ENCODE measurements at places on chromosomes 3 and 15. TPM values are rescaled to one million over a fixed set of nuclear protein-coding genes. Genes with fewer than 3 reads are reported as not detected.
A peak's percentile ranks its signal among the peaks of the same experiment; 100 is the strongest.

DNA sequence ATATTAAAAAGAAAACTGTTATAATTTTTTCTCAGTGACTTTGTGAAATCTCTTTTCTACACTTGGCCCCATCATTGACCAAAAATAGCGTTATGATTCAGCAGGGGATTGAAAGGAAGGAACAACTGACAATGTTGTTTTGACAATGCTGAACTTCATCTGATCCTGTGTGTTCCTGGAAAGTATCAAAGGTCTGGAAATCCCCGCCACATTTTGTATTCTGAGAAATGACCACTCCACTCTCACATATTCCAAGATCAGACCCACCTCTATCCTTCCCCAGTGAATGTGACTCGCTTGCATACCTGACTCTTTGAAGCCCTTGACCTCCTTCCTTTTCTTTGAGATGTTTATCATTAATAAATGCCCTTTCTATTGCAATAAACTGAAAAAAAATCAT, 9.7 kb upstream of the RIOX2 start:
- no peak for DNase-seq

DNA sequence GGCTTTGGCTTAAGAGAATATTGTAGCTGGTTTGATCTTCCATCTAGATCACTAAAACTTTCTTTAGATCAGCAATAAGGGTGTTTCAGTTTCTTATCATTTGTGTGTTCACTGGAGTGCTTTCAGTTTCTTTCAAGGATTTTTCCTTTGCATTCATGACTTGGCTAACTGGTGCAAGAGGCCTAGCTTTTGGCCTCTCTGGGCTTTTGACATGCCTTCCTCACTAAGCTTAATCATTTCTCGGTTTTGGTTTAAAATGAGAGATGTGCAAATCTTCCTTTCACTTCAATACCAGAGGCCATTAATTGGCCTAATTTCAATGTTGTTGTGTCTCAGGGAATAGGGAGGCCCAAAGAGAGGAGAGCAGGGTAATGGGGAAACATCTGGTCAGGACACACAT, 30.3 kb upstream of the CCNB2 start:
- DNase-seq: no peak

GRCh38 chr3:8712045-8712907, 21.3 kb upstream of the CAV3 start:
- no peak for DNase-seq

DNA sequence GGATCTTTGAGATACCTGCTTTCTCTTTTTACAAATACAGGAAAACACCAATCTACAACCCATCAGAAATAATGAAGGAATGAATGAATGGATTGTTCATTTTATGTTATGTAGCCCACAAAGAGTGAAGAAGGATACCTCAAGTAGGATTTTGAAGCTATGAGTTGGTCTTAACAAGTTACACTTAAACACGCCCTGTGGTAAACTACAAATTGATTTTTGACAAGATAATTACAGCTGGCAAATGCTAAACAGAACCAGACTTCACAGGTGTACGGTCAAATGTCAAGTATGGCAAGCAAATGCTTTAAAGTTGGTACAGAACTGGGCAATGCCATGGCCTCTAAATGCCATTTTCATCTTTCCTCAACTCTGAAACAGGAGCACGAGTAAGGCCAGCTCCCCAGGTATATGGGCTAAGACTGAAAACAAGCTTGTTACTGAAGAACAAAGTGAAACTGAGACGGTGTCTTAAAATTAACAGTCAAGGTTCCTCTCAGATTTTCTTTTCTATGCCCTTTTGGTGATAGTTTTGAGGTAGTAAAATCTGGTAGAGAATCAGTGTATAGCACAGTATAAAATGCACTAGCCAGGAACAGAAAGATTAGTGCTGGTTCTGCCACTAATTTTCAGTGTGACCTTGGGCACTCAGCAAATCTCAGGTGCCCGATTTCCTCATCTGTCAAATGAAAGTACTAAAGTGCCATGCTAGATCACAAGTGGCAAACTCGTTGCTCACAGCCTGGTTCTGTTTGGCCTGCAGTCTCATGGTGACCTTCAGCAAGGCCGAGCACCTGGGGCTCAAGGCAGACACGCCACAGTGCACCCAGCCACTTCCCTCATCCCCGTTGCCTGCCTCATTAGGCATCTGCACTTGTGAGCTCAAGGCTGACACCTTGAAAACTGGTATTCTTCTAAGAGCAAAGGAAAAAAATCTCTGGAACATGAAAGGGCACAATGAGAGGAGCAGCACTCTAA, 9.5 kb downstream of the RUVBL1 start:
- no peak for DNase-seq

GRCh38 chr15:62647202-62647842, 395.2 kb upstream of the TPM1 start:
- peak; percentile 86 for DNase-seq

DNA sequence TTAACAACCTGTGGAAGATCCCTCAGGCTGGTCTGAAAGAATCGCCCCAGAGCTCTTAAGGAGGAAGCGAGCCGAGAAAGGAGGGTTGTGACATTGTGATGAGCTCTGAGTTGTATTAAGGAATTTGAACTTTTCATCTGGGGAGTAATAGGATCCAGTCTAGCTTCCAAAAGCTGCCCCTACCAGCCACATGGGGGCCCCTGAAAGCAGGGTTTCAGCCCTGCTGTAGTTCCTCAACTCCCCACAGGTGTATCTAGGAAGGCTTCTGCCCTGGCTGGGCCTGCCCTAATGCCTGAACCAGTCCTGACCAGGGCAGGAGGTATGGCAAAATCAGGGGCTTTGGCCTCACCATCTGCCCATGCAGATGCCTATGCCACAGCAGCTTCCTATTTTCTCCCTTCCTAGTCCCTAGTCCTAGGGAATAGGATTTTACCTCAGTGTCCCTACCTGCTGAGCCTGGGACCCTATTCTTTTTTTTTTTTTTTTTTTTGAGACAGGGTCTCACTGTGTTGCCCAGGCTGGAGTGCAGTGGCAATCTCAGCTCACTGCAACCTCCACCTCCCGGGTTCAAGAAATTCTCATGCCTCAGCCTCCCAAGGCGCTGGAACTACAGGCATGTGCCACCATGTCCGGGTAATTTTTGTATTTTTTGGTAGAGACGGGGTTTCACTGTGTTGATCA, 5.0 kb upstream of the AP3S2 start:
- peak; percentile 38 for DNase-seq

DNA sequence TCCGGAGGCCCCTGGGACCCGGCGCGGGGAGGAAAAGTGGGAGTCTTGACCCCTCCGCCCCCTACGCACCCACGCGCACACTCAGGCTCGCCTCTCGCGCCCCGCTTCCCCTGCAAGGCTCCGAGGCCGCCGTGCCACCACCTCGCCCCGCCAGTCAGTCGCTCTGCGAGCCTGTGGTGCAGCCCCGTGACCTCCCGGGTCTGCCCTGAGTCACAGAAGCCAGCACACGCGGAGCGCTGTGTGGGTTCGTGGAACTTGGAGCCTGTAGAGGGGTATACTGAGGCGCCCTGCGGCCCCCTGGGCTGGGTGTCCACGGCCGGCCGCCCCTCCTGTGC, 380 bp upstream of the ALS2CL start:
- DNase-seq: no peak

GRCh38 chr15:76382987-76383728, 46.6 kb downstream of the ISL2 start:
- DNase-seq: no peak

GRCh38 chr3:42539871-42540714, 37.6 kb downstream of the VIPR1 start:
- no peak for DNase-seq

DNA sequence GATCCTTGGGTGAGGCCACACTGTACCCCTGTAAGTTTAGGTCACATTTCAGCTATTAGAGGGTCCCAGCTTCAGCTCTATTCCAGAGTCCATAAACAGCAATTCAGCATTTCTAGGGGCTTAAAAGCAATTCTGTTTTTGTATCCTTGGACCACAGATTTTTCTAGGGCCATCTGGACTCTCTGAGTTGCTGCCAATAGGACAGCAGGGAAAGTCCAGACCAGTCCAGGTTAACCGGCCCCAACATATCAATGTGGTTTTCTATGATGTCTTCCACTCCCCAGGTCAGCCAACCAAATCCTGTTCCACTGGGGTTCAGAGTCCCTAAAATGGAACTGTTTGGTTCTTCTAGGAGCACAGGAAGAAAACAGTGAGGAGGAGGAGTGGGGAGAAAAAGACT, 40.0 kb downstream of the TYRO3 start:
- no peak for DNase-seq

Gene A4GNT
- not detected for total RNA-seq

Gene C2CD4A
- total RNA-seq: 0.15 TPM

Gene CCR2
- total RNA-seq: not detected

Gene CCR9
- total RNA-seq: not detected

Gene GPR149
- not detected for total RNA-seq

Gene NT5DC2
- 137 TPM for total RNA-seq

Gene TNNC1
- 5.2 TPM for total RNA-seq
